ENCODE measurements at places on chromosomes 2 and 18.
A peak's percentile ranks its signal among the peaks of the same experiment; 100 is the strongest.

GRCh38 chr18:23498877-23499276 is 4.4 kb upstream of the RMC1 start:
- peak; percentile 10 for DNase-seq

DNA sequence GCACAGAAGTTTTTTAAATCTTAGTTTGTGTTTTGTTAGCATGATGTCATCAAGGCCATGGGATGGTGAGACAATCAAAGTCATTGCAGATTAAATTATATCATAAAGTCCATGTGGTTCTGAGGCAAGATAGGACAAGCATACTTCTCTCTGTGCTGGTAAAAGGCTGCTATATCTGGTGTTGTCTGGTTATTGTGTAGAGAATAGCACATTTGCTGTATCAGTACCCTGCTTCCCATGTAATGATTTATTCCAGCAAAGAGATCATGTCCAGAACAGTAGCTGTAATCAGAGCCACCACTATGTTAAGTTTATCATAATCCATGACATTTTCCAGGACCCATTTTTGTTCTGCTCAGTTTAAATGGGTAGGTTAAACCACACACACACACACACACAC is 123.0 kb downstream of the TTC27 start:
- DNase-seq, result no peak

DNA sequence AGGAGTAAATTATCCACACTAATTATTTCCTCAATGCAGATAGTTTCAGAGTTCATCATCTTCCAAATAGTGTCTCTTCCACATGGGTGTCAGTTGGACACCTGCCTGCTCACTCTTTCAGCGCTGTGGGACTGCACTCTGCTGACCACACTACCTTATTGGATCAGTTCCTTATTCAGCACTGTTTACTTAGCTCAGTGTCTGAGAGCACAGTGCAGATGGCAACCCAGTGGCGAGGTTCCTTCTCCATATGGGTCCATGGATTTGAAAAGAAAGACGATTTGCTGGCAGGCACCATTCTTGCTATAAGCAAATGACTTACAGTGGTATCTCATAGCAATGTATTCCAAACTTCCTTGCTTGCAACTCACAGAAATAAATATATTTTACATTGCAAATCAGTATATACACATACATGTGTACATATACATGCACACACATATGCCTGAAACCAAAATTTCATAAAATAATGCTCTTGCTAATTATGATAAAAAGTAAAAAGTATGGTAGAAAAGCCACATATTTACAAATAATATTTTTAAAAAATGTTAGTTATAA is 354.8 kb downstream of the INSIG2 start:
- no peak for DNase-seq

DNA sequence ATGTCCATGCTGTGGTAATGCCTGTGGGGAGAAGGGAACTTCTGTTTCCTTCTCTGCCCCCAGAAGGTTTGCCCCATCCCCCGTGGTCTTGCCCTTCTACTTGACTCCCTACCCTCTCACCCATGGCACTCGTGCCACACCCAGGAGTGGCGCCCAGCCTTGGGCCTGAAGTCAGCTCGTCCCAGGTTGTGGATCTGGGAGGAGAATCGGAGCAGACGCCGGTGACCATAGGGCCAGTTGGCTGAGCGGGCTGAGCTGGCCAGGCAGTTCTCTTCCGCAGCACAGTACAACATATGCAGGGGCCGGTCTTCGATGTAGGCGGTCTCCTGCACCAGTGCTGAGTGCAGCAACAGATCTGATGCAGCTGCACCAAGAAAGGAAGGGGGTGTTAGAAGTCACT is 4.7 kb downstream of the HTRA2 start:
- DNase-seq, result no peak

All from urothelium cell line (cell line).